ENCODE measurements at places on chromosomes 5 and 9.

- DNase-seq, result no peak
Observed at GRCh38 chr5:177077335-177077734, 9.4 kb upstream of the FGFR4 start.

GRCh38 chr5:169753795-169754194 is 116.7 kb downstream of the DOCK2 start:
- DNase-seq, result peak; percentile 67

DNA sequence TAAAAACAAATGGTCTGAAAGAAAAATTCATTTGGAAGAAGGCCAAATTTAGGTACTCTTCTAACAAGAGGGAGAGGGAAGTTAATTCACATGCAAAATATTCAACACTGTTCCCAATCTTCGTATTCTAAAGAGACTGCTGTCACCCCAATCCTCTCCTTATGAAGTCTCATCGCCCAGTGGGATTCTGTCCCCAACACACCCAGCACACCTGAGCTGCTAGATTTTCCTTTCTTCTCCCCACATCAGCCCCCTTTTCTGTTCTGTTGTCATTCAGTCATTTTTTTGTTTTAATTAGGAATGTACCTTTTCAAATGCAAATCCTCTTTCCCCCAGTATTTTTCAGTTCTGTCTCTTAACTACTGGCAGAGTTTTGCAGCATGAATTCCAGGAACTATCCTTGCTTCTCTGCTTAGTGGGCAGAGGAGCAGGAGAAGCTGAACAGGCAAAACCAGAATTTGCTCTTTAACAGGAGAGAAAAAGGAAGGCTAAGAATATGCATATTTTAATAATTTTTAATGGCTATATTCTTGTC is 366.9 kb downstream of the MAN2A1 start:
- no peak for DNase-seq

DNA sequence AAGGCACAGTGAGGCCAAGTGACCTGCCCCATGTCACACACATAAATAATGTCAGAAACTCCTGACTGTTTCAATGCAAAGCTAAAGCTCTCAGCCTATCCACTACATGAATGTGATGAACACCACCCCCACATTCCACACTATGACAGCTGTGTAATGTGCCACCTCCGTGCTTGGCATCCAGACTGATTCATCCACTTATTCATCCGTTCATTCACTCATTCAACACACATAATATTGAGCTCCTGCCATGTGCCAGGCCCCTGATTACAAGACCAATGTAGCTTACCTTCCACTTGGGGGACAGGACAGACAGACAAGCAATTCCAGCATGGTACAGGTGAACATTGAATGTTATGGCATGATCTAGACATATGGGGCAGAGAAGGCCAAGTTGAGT is 46.2 kb upstream of the FABP6 start:
- no peak for DNase-seq

- DNase-seq, result no peak
Observed at GRCh38 chr5:146365618-146366017, 27.0 kb downstream of the POU4F3 start.

DNA sequence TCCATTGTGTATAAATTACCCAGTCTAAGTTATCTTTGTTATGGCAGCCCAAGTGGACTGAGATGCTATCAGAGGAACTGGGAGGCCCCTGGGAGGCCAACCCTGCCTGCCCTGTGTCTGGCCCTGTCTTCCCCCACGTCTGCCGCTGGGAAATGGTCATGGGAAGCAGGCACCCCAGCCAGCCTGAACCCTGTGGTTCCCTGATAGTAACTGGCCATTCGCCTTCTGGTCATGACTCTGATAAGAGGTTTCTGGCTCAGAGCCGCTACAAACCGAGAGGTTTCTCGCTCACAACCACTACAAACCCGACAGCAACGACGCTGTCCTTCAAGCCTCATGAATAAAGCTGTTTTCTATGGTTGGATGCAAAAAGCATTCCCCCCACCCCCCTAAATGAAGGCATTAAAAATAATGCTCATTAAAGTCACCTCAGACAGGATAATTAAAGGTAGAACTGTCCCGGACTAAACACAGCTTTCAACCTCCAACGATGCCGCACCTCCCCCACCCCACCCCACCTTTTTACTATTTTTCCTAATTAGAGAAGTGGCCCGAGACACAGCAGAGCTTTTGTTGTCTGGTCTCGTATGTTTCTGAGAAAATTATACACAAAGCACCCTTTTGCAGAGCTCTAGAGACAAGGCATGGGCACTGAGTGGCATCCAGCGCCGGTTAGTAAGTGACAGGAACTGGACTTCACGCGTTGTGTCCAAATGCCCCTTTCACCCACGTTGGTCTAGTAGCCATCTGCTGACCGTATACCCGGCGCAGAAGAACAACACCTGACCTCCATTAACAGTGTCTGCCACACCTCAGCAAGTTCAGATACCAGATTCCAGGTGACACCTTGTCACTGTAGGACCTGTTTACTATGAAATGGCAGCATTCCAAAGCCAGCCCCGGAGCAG is 140.8 kb downstream of the COL23A1 start:
- no peak for DNase-seq

DNA sequence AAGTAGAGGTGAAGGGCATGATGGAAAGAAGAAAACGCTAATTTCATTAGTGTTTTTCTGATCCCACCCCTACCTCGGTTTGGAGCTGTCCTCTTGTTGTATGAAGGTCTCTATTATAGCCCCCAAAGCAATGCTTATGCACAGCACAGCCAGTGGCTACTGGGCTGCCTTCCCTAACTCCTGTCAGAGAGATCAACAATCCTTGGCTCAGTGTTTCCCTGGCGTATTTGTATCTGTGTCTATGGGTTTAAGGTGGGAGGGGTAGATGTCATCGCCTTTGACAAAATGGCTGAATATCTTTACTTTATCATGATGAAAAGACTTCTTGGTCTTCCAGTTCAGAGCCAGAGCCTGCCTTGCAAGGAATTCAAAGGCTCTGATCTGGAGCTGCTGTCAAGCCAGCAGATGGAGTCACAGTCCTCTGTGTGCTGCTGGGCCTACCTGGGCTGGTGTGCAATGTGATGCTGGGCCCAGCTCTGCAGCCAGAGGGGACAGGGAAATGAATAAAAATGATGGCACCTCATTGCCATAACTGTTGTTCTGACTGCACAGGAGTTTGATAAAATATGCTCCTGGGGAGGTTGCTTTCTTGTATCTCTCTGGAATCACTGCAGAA is 20.1 kb upstream of the HSPA9 start:
- no peak for DNase-seq

DNA sequence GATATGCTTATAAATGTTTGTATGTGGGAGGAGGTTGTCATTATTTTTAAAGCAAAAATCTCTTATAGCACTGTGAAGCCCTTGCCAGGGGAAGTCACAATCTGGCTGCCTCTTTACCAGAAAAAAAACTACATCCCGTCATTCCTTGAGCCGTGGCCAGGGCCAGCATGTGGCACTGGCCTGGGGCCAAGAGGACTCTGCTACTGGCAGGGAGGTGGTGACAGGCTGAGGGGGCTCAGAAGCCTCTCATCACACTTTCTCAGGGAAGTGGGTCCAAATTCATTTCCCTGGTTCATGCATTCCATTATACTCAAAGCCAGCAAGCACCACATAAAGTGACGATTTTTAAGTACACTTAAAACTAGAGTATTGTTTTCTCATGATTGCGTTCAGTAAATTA is 457.3 kb downstream of the ZNF608 start:
- no peak for DNase-seq

DNA sequence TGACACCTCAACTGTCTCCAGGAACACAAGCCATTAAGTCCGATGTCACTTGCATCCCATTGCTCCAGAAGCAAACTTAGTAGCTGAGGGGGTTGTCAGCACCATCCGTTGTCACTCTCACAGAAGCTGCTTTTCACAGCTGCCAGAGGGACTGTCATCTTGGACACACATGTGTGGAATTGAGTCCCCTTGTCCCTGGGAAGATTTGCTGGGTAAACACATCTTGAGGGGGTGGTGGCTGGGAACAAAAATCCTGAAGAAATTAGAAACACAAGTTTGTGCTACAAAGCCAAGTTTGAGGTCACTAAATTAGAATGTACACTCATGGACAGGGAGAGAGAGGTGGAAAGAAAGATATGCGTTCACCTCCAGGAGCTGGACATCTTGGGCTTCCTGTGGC is 55.2 kb upstream of the ADRA1B start:
- no peak for DNase-seq

DNA sequence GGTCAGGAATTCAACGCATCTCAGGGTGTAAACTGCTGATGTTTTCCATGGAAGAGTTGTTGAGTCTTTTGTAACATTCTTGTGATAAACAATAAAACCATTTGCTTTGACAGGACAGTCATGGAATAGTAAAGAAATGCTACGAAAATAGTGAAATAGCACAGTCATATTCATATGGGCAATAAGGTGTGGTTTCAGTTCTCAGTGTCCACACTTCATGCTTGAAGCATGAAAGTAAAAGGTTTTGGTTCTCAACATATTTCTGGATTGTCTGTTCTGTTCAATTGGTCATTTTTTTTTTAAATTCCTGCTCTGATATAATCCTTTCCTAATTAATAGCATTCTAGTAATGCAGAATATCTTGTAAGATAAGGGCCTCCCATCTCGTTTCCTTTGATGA is 467.6 kb upstream of the ZNF608 start:
- no peak for DNase-seq

- DNase-seq, result no peak
Observed at GRCh38 chr5:93048858-93049257, 532.2 kb downstream of the NR2F1-AS1 start.

GRCh38 chr5:111159845-111160244 is 64.3 kb upstream of the CAMK4 start:
- DNase-seq, result no peak

DNA sequence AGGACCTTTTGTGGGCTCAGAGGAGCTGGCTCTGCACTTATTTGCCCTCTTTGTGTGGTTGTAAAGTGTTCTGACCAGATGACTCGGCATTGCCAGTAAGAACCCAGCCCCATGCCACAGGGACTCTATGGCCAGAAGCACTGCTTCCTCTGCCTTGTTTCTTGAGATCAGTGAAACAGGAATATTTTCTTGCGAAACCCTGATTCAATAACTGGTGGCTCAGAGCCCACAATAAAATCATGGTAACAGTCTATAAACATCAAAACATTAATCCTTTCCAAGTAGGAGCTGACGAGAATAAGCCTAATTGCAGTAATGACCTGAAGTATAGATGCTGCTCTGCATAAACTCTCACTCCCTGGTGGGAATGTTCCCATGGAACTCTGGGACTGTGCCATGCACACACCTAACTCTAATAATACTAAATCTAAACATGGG is 344.3 kb downstream of the ZNF608 start:
- DNase-seq, result peak; percentile 36

DNA sequence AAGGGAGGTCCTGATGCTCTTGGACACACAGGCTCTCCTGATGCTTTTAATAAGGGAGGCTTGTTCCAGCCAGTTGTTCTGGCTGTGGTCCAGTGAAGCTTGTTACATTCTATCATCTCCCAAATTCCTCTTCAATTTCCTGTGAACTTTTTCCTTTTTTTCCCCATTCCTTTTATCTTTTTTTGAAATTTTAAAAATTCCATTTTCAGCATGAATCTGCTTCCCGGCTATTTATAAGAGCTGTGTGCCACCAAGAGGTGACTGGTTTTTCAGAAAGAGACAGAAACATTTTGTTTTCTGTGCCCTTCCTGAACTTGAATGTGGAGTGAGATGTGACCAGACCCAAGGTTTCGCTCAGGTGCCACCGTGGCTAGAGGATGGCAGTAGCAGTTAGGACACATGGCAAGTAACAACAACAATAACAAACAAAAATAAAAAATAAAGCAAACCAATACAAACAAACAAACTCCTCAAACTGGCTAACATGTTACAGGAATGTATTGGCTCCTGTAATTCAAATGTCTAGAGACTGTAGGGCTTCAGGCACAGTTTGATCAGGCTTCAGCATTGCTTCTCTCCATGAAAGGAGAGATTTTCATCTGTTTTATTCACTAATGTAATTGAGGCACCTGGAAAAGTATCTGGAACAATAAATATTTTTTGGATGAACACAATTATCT is 121.1 kb downstream of the BOD1 start:
- DNase-seq, result peak; percentile 52

GRCh38 chr5:149632311-149633251 is 51.3 kb downstream of the ARHGEF37 start:
- peak; percentile 33 for DNase-seq

DNA sequence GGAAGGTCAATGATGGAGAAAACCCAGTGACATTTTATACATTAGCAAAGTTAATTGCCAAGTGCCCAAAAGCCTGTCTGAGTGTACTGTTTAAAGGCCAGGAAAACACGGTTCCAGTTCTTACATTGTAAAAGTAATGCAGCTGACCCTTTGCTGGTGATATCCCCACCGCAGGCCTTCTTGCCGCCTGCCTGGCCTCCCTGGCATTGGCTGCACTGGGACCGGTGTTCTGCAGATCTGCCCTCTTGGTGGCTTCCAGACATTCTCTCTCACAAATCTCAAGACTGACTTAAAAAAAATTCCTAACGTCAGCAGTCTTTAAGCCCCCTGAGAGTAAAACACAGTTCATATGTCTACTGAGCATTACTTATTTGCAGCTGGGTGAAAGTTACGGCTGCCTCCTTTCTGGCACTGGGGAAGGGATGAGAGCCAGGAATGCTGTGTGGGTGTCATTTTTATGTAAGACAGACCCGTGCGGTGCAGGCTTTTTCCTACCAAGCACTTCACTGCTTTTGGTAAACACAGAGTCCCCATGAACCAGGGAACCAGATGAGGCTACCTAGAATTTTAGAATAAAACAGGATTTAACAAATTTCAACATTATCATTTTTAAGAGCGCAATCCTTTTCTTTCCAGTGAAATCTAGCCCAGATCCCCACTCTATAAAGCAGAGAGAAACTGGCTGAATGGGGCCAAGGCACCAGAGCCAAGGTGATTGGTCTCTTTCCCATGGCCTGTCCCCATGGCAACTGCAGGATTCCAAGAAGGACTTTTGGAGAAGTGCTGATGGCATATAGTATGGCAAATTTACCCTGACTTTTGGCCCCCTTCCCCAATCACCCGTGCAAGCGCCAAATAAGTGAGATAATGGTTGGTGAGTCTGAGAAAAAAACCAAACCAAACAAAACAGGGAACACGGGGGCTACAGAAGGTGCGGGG is 80.8 kb downstream of the LMNB1 start:
- DNase-seq, result peak; percentile 60

DNA sequence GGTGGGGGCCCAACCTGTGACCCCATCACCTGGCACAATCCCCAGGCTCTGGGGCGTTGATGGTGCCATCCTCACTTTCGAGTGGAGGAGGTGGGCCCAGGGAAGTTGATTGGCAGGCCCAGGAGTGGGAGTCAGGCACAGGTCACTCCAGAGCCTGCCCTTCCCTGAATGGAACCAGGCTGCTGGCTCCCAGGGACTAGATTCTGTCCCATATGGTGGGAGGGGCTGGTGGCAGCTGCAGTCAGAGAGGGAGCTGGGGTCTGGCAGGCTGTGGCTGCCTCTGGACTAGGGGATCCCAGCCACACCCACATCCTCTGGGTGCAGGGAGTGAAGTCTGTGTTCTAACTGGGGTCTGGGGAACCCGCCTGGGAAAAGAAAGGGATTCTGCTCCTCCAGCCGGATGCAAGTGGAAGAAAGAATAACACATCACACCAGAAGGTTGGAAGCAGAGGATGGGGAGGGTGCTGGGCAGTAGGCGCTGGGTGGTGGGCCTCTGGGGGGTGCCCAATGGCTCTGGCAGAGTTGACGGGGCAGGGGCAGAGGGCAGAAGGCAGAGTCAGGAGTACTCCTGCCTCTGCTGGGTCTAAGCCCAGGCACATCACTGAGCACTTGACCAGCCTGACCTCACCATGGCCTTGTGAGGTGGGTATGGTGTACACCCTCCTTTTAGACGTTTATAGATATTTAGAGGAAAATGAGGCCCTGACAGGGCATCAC is 25.8 kb downstream of the CEL start:
- no peak for DNase-seq

- DNase-seq, result no peak
Observed at GRCh38 chr5:139038613-139039305, 159.4 kb downstream of the SIL1 start.

All from fibroblast of skin of abdomen (primary cell).